ENCODE measurements at places on chromosomes 4 and X. TPM values are rescaled to one million over a fixed set of nuclear protein-coding genes. Genes with fewer than 3 reads are reported as not detected.

Gene USP51
- total RNA-seq = 3.6 TPM

DNA sequence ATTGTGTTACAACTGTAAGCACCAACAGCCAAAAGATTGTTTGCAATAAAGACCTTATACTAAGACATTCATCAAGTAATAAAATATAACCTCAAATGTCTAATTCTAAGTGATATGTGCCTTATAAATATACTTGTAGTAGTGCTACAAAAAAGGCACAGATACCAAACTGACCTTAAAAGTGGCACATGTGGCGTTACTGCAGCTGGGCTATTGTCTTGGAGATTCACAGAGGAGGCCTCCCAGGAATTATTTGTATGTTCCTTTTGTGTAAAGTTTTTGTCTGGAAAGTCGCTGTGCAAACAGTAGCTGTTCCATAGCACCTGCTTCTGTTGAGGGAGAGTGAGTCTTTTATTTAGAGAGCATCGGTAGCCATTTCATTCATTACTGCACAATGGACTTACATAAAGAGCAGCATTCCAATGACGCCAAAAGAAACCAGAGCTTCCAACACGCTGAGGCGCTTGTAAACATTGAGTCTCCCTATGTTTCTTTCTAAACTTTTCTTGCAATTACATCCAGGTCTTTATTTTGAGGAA lies 143.7 kb downstream of the RPA4 start:
- DNase-seq = no peak

DNA sequence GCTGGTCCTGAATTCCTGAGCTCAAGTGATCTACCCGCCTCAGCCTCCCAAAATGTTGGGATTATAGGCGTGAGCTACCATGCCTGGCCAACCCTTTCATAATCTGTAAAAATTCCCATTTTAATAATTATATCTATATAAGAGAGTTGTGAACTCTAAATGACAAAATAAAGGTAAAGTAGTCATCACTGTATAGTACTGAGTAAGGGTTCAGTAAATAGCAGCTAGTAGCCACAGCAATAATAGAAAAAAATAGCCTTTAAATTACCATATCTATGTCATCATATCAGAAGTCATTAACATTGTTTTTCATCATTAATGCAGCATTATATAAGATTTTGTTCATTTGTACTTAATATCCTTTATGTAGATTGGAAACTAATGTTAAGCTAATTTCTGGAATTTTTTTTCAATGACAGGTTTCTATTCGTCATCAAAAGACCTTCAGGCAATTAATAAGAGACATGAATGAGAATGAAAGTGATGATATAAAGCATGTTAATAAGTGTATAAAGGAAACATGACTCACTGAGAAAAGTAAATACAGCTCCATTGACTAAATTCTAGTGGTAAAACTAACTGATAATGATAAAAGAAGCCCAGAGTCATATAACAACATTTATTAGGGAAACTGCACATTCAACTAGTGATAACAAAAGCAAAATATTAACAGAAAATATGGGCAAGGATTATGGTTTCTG lies 85.9 kb upstream of the UGT8 start:
- DNase-seq = no peak

Gene SPRY1
- total RNA-seq = 146 TPM

Gene ADH7
- total RNA-seq = not detected

DNA sequence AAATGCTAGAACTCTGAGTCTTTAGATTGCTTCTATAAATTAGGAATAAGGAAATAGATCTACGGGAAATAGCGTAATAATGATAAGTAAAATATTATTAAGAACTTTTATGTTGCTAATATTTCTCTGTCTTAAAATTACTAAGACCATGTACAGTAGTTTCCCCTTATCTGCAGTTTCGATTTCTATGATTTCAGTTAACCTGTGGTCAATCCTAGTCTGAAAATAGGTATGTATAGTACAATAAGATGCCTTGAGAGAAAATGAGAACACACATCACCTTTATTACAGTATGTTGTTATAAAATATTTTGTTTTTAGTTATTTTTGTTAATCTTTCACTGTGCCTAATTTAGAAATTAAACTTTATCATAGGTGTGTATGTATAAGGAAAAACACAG lies 92.6 kb downstream of the CCSER1 start:
- no peak for DNase-seq

Gene CLGN
- total RNA-seq = 2.1 TPM

- no peak for DNase-seq
These were observed 4.4 kb downstream of the ADRA2C start for GRCh38 chr4:3770323-3771163.

DNA sequence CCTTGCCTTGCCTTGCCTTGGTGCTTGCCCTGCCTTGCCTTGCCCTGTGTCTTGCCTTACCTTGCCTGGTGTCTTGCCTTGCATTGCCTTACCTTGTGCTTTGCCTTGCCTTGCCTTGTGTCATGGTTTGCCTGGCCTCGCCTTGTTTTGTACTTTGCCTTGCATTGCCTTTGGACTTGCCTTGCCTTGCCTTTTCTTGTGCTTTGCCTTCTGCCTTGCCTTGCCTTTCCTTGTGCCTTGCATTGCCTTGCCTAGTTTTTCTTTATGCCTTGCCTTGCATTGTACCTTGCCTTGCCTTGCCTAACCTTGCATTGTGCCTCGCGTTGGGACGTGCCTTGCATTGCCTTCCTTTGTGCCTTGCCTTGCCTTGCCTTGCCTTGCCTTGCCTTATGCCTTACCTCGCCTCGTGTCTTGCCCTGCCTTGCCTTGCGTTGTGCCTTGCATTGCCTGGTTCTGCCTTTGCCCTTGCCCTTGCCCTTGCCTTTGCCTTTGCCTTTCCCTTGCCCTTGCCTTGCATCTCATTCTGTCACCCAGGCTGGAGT lies 82.8 kb downstream of the TAB3 start:
- DNase-seq = no peak

Gene ZBTB49
- 12.3 TPM for total RNA-seq

Gene NLRP2B
- 0.13 TPM for total RNA-seq

DNA sequence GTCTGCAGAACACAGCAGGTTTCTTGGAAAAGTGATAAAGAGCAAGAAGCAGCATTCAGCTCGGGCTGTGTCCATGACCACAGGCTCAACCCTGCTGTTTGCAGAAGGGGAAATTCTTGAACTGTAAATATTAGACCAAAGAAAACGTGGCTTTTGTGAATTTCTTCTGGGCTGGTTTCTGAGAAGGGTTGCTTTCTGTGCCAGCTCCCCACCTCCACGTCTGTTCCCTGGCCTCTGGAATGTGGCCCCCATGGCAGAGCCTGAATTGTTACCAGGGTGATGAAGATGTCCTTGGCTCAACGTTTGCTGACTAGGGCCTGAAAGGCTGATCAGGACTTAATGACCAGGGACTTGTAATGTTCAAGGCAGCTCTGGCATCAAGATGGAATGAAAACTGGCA lies 116.0 kb downstream of the CPEB2 start:
- no peak for DNase-seq

Gene TRAM1L1
- total RNA-seq = 2.6 TPM

Gene NAT8L
- 8.1 TPM for total RNA-seq

DNA sequence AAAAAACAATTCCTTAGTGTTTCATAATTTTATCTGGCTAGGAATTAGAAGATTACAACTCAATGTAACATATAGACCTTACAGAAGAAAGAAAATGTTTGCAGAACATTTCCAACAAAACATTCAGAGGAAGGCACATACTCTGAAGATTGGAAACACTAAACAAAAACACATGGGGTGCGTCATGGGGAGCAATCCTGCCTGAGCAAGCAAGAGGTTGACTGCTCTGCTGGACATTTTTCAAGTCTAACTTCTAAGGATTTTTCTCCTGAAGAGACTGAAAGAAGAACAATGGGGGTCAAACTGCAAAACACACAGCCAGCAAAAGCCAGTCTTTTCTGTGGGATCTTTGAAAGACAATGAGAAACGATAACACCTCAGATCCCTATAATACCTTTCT lies 182.8 kb downstream of the GUCY2F start:
- no peak for DNase-seq

Gene SLC10A7
- 17.0 TPM for total RNA-seq

DNA sequence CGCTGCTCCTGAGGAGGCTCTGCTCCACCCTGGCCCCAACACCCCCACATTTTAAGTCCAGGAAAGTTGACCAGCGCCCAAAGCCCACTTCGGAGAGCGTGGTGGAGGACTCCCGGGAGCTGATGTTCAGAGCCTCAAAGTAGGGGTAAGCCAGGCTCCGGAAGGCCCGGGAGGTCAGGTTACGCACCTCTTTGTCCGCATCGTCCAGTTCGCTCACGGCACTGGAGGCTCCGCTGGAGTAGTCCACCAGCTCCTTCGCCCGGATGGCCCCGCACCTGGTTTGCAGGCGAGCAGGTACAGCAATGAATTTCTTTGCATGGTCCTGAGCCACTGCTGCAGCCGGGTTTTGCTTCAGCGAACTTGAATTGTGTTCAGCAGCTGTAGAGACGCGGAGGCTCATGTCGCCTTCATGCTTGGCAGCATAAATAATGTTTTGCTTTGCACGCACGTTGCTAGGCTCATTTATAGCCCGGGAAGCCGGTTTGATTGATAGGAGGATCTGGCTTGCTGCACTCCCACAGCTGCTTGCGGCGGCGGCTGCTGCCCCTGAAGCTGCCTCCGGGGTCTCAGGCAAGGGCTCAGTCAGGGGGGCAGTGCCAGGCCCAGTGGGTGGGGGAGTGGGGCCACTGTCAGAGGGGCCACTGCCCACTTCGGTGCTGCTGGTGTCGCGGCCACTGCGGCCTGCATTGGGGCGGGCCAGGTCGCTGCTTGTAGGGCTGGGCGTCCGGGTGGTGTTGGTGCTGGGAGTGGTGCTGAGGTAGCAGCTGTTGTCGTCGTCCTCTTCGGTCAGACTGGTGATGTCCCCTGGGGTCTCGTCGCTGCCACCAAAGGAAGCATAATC lies 4.8 kb downstream of the C4orf54 start:
- no peak for DNase-seq

DNA sequence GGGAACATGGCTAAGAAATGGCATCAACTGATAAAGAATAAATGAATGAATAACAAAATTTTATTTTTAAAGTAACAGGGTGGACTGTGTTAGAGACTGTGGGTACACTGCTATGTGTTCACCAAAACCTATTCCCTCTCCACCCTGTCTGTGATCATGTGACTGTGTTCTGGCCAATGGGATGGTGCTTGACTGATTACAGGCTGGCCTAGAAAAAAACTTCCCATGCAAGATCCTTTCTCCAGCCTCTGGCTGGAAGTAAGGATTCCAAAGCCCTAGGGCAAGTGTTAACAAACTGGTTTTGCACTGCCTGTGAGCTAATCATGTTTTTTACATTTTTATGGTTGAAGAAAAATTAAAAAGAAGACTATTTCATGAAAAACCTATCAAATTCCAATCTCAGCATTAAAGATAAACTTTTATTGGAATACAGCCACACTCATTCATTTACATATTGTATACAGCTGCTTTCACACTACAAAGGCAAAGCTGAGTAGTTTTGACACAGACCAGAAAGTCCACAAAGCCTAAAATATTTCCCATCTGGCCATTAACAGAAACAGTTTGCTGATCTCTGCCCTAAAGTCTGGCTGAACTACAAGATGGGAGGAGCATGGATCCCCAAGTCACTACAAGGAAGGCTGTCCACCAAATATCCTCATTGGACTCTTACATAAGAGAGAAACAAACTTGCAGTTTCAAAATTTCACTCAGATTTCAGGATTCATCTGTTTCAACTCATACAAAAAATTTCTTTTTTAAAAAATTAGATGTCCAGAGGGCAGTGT lies 133.2 kb downstream of the ARHGAP6 start:
- DNase-seq = no peak

GRCh38 chr4:117164338-117164737 lies 79.0 kb upstream of the TRAM1L1 start:
- no peak for DNase-seq

DNA sequence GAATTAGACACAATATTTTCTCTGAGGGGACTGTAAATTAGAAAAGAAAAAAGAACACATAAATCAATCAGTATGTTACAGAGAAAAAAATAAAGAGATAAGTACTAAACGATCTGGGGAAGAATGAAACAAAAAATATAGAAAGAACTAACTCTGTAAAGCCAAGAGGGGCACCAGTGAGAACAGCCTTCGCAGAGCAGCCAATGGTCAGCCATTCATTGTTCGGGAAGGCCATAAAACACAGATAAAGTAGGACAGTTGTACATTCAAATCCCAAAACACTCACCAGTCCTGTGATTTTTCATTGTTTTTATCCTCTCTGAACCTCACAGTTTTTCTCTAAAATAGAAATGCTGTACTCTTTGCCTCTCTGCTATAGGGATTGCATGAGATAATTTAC lies 127.9 kb downstream of the NEK1 start:
- DNase-seq = no peak
